NCI-H460 (cell line): ENCODE measurements at places on chromosomes 1 and 21. TPM values are rescaled to one million over a fixed set of nuclear protein-coding genes. Genes with fewer than 3 reads are reported as not detected.

The L1TD1 gene
- total RNA-seq, result not detected in 2 replicates

DNA sequence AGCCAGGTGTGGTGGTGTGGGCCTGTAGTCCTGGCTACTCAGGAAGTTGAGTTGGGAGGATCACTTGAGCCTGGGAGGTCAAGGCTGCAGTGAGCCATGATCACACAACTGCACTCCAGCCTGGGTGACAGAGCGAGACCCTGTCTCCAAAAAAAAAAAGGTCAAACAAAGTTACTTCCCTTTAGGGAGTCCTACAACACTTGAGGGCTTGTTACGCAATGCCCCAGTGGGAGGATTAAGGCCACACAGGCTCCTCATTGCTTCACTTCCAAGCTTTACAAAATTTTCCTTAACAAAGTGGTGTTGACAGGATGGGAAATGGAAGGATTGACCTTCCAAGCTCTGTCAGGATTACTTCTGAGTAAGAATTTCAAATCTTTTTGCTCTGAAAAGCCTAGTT, 6.2 kb upstream of the EXTL1 start:
- no peak for DNase-seq

GRCh38 chr1:183687546-183688304, 34.6 kb upstream of the APOBEC4 start:
- no peak for DNase-seq

DNA sequence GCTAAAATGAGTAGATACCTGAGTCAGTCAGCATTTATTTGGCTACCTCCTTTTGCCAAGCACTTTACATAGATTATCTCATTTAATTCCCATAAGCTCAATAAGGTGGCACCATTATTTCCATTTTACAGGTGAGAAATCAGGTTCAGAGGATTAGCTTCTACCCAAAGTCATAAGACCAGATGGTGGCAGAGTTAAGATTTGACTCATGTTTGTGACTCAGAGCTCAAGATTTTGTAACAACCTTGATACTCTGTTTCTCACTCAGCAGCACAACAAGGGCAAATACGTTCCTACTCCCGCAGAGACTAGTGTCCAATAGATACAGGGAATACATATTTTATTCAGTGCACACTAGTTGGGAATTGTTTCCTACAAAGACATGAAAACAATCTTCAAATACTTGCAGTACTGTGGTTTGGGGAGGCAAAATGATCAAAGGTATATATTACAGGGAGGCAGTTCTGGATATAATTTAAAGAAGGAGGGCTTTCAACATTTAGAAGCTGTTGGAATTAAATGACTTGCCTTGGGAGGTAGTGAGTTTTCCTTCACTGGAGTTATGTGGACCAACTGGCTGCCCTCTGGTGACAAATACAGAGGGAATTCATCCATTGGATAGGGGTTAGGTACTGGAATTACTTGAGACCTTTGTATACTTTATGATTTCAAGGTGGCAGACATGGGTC, 3.6 kb downstream of the LEPR start:
- peak; percentile 57 for DNase-seq

The PGLYRP3 gene
- total RNA-seq, result not detected in 2 replicates

DNA sequence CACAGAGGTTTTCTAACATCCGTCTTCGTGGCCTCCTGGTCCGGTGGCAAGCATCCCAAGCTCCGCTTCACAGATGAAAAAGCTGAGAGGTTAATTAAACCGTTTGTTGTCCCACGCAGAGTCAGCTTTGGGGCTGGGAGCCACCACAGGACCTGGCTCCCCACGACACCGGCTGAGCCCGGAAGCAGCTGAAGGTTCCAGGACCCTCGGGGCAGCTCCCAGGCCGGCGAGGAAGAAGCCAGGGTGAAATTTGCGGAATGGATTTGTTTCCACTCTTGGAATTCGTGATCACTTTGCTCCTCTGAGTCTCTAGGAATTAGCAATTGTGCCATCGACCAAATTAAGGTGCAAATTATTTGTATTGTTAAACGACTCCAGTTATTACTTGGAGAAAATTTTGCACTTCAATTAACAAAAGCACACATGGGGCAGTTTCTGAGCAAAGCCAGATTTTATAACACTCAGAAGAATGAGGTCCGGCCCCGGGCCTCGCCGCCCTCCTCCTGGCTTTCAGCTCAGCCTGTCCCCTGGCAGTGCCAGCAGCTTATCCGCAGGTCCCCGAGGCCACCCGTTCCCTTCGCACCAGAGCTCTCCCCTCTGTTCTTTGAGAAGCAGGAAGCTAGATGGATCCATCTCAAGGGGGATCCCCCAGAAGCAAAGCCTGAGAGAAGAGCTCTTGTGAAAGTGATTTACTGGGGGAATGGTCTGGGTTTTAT, 69.1 kb downstream of the SIK1 start:
- no peak for DNase-seq
